Mesothelial cell of epicardium (in vitro differentiated cells): ENCODE measurements at places on chromosomes 3 and 15.

DNA sequence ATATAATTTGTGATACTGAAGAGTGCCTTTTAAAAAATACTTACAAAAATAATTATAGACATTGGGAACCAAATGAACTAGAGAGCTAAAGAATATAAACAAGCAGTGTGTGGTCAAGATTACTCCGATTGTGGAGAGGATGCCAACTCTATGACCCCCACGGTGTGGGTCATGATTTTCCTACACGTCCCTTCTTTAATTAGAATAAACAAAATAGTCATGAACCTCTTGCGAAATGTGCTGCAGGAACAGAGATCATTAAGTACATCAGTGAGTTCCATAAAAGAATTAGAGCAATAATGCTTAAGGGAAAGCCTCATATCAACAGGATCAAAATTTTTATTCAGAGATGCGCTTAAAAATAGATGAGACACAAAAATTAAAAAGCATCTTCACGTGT is 476.6 kb upstream of the ROBO1 start:
- no peak for DNase-seq

DNA sequence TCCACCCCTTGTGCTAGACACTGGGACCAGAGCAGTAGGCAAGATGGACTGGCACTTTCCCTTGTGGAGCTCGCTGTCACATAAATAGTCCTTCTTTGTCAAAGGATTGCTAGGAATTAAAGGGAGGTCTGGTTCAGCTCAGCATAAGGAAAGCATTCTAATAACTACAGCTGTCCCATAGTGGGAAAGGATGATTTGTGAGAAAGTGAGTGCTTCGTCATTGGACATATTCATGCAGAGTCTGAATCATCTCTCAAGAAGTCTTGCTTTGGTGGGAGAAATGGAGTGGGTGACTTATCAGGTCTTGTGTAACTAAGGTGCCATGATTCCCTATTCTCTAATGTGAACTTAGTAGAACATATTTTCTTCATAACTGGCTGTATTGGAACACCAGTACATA is 14.7 kb downstream of the PPARG start:
- no peak for DNase-seq

GRCh38 chr15:90051874-90052273 is 50.4 kb downstream of the IDH2 start:
- DNase-seq = no peak

DNA sequence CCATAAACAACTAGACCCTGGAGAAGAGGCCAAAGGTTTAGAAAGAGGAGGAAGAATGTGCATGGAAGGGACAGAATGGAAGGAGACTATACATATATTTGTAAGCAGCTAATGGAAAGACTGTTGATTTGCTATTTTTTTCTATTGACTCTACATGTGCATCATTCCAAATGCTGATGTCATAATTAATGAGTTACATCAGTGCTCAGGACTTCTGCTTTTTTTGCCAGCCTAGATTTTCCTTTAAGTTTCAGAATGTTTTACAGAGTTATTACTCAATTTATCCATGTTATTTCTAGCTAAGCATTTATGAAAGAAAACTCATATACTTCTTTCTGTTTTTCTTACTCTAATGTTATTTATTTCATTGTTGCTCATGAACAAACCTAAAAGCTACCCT is 62.6 kb upstream of the VGLL3 start:
- no peak for DNase-seq

DNA sequence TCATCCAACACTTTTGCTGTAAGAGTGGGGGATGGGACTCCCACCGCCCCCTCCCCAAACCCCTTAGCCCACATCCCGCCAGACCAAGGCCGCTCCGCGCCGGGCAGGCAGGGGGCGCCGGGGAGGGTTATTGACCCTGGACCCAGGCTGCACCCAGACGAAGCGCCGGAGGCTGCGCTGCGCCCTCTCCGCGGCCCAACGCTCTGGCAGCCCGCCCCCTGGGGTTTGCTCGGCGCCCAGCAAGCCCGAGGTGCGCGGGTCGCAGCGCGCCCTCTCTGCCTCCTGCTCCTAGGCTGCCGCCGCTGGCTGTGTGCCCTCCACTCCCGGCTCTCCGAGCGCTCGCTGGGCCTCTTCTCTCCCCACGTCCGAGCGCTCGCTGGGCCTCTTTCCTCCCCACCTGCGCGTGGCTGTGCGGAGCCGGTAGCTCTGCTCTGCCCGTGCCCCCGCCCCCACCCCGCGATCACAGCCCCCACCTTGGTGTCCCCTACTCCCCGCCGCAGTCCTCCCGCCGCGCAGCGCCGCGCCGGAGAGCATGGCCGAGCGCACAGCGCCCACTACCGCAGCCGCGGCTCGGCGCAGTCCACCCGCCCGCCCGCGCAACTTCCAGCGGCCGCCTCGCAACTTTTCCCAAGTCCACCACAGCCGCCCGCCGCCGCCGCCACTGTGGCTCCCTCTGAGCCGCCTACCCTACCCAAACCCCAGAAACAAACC is 1.2 kb downstream of the MECOM start:
- peak; percentile 64 for DNase-seq

DNA sequence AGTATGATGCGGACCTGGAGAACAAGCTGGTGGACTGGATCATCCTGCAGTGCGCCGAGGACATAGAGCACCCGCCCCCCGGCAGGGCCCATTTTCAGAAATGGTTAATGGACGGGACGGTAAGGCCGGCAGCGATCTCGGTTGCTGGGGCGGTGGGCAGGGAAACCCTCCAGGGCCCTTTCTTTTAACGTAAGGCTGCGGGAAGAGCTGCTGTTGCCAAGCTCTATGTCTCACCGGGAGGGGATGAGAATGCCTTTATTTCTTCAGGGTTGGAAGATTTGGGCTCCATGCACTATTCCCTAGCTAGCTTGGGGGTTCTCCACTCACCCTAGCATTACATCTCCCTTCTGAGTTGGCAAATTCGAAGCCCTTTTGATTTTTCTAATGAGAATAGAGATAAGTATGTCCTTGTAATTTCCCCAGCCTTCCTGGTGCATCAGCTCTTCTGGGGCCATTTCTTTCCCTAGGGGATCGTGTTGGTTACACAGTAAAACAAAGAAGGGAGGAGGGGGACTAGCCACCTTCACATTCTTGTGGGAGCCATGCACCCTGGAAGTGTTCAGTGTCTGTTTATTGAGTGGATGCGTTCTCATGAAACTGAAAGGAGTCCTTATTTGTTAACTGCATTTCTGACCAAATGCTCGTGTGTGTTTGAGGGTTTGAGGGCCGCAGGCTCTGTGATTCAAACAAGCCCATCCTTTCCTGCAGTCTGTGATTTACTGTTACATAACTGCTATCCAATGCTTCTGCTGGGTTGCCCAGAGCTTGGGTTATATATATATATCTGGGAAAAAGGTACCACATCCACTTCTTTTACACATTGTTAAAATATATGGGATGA is 982 bp downstream of the TAGLN3 start:
- DNase-seq = peak; percentile 41

GRCh38 chr3:39146611-39147591 is 6.5 kb downstream of the CSRNP1 start:
- no peak for DNase-seq

DNA sequence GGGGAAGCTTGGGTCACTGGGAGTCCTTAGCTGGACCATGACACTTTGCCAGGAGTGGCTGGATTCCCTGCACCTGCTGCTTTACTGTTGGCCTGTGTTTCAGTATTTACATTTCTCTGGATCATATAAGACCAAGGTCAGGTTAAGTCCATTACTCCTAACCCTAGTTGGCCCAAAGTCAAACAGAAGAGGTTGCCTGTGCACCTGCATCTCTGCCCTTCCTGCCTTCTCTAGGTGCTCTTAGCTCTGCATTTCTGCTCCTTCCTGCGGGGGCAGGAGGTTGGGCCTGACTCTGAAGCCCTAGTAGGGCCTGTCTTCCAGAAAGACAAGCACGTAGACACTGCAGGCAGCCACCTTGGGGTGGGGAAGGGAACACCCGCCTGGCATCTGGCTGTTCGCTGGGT is 124.3 kb downstream of the RPLP1 start:
- no peak for DNase-seq

GRCh38 chr15:63111481-63111880 is 10.2 kb upstream of the LACTB start:
- DNase-seq = no peak

GRCh38 chr15:95600367-95600766 is 730.1 kb upstream of the NR2F2 start:
- DNase-seq = no peak

GRCh38 chr15:70833861-70834765 is 19.8 kb downstream of the LARP6 start:
- DNase-seq = no peak

DNA sequence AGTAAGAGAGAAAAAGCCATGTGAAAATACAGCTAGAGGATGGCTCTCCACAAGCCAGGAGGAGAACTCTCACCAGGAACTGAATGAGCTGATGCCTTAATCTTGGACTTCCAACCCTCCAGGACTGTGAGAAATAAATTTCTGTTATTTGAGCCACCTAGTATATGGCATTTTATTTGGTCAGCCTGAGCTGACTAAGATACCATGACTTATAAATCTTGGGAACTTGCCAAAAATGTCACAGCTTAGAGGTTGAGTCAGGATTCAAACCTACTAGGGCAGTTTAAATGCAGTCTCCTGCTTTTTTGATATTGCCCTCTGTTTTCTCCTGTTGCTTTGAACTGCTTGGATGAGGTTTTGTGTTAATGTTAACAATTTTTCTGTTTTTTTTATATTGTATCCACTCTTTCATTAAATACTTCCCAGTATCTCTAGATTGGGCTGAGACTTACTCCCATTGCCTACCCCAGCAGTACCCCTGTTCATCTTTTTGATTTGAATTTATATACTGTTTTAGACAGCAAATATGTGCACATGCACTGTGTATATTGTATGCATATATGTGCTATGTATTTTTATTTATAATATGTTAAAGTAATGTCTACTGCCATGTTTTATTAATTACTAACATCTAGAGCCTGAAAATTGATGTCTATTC is 1223.2 kb downstream of the OTOL1 start:
- DNase-seq = no peak

DNA sequence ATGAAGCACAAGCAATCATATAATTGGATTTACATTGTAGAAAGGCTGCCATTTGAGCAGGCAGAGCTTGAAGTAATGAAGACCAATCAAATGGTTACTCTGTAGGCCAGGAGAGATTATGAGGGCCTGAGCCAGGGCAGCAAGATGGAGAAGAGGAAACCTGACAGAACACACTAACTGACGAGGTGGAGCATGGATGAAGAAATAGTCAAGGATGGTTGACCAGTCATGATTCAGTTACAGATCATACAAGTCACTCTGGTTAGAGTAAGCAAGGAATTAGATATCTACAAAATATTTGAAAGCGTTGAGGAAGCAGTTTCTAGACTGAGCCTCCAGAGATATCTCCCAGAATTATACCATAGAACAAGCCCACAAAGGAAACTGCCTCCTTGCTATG is 101.8 kb upstream of the THSD4 start:
- DNase-seq = no peak

- peak; percentile 46 for DNase-seq
Measured at GRCh38 chr3:53375019-53375418, 27.7 kb upstream of the DCP1A start.

GRCh38 chr15:78365917-78366316 is 25.8 kb downstream of the CRABP1 start:
- no peak for DNase-seq

GRCh38 chr3:169029674-169030285 is 633.7 kb downstream of the MECOM start:
- DNase-seq = no peak

GRCh38 chr3:113684271-113684819 is 12.1 kb downstream of the USF3 start:
- no peak for DNase-seq

DNA sequence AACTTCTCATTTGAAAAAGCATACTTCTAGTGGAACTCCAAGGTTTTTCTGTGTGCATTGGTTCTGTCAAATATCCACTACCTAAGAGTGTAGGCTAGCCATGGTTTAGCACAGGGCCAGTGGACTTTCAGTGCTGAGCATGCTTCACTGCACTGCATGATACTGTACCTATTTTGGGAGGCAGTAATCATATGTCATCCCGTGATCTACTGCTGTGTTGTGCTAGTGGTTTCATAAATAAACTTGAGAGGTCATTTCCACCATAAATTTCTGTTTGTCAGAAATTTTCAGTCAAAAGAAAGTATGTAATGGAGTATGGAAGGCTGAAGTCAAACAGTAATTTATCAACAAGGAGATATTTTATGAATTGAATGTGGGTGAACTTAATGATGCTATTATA is 203.6 kb downstream of the ROBO1 start:
- DNase-seq = no peak

- DNase-seq = no peak
Measured at GRCh38 chr3:13173186-13173585, 100.0 kb upstream of the IQSEC1 start.

- DNase-seq = no peak
Measured at GRCh38 chr3:182650568-182651128, 142.7 kb upstream of the ATP11B start.

- no peak for DNase-seq
Measured at GRCh38 chr3:37660782-37661181, 200.9 kb upstream of the CTDSPL start.

GRCh38 chr3:44058022-44058867 is 183.4 kb upstream of the TOPAZ1 start:
- no peak for DNase-seq

- DNase-seq = no peak
Measured at GRCh38 chr3:126525853-126526667, 2.1 kb downstream of the CHST13 start.

GRCh38 chr3:49501842-49502241 is 31.8 kb downstream of the DAG1 start:
- DNase-seq = no peak

- DNase-seq = no peak
Measured at GRCh38 chr3:6182476-6182875, 678.4 kb upstream of the GRM7 start.

DNA sequence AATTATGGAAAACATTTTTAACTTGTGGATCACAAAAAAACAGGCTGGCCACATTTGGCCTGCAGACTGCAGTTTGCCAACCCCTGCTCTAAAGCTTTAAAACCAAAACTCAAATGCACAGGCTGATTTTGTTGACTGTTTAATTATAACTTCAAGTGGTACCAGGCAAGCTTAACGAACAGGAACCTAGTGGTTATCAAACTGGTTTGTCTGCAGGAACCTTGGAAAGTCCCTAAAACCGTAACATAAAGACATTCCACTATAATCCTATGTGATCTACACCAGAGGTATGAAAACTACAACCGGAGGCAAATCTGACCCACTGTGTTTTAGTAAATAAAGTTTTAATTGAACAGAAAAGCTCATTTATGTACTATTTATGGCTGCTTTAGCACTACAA is 52.4 kb downstream of the TBL1XR1 start:
- DNase-seq = no peak

- no peak for DNase-seq
Measured at GRCh38 chr3:173410849-173411248, 13.3 kb downstream of the NLGN1 start.

GRCh38 chr3:15982667-15983196 is 185.0 kb upstream of the ANKRD28 start:
- DNase-seq = no peak

- no peak for DNase-seq
Measured at GRCh38 chr15:51227940-51228732, 110.3 kb downstream of the CYP19A1 start.

GRCh38 chr15:63597821-63598220 is 634 bp downstream of the FBXL22 start:
- DNase-seq = no peak

- no peak for DNase-seq
Measured at GRCh38 chr3:30915782-30916181, 21.3 kb upstream of the GADL1 start.

- DNase-seq = no peak
Measured at GRCh38 chr15:78396976-78397375, 41.0 kb upstream of the IREB2 start.

- DNase-seq = no peak
Measured at GRCh38 chr15:60021589-60022378, 17.7 kb downstream of the FOXB1 start.
